NCI-H1105 (cell line): ENCODE measurements at places on chromosomes 13 and 19.
A peak's percentile ranks its signal among the peaks of the same experiment; 100 is the strongest.

- DNase-seq = peak; percentile 20
Measured at GRCh38 chr13:98834254-98834960, 81.9 kb upstream of the SLC15A1 start.

- DNase-seq = no peak
Measured at GRCh38 chr19:45774765-45775164, 5.7 kb upstream of the SIX5 start.

GRCh38 chr19:10695401-10696398 lies 5.5 kb upstream of the QTRT1 start:
- DNase-seq = peak; percentile 98

DNA sequence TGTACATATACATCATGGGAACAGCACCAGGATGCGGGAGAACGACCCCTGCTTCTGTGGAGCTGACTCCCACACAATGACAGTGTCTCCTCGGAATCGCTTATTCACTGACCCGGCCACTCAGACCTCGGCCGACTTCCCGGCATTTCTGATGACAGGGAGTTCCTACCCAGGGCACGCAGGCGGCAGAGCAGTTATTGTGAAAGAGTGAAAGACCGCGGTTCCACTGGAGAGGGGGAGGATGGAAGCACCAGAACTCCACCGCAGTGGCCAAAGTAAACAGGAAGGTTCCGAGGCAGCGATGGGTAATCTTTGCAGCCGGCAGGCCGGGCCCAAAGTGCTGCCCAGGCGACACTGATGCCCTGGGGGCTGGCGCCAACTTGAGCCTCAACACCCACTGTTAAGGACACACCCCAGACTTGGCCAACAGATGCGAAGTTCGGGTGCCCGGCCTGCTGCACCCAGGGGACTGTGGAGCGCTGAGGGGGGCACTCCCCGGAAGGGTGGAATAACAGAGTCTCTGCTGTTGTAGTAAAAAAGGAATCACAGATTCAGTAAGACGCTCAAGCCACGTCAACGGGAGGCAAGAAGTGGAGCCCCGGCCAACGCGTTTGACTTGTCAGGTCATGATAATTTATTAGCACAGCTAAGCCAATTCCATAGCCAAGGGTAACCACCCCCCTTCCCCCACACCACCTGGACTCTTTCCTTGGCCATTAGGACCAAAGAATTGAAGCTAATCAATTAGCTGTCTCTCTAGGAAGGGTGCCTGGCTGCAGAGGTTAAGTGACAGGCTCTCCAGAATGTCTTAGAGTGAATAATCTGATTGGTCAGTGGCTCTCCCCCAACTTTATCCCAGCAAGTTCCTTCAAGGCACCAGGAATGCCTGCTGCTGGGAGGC lies 5.8 kb downstream of the MLLT1 start:
- no peak for DNase-seq

- DNase-seq = no peak
Measured at GRCh38 chr13:109717686-109718085, 68.7 kb downstream of the IRS2 start.

- no peak for DNase-seq
Measured at GRCh38 chr13:26697069-26697955, 63.3 kb downstream of the GPR12 start.
